Stimulated activated CD4-positive, alpha-beta T cell treated with anti-CD3 and anti-CD28 coated beads, Interleukin-12 subunit alpha, Interleukin-12 subunit beta, amount 100 ng/mL, for 4 hours (primary cell): ENCODE measurements at places on chromosomes 6 and 20.

GRCh38 chr20:50663095-50663821 is 28.1 kb downstream of the RIPOR3 start:
- no peak for DNase-seq

- DNase-seq = no peak
These were observed 19.8 kb downstream of the SIRPD start for GRCh38 chr20:1537731-1538058.

- no peak for DNase-seq
These were observed 466.5 kb upstream of the ARID1B start for GRCh38 chr6:156310701-156311100.

DNA sequence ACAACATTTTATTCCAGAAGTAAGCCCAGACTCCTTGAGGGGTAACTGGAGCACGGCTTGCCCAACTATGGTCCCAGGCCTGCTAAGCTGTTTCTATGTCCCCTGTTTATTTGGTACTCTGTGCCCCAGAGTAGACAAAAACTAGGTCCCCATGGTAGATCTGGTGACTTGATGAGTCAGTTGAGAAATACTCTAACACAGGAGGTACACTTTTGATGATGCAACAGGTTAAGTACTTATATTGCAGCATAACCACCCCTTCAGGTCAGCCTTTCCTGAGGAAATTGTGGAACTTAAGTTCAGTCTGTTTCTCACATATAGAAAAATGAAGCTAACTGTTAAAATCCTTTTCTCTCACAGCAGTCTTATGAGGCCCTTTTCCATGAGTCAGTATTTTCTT is 19.6 kb downstream of the TTPAL start:
- no peak for DNase-seq

DNA sequence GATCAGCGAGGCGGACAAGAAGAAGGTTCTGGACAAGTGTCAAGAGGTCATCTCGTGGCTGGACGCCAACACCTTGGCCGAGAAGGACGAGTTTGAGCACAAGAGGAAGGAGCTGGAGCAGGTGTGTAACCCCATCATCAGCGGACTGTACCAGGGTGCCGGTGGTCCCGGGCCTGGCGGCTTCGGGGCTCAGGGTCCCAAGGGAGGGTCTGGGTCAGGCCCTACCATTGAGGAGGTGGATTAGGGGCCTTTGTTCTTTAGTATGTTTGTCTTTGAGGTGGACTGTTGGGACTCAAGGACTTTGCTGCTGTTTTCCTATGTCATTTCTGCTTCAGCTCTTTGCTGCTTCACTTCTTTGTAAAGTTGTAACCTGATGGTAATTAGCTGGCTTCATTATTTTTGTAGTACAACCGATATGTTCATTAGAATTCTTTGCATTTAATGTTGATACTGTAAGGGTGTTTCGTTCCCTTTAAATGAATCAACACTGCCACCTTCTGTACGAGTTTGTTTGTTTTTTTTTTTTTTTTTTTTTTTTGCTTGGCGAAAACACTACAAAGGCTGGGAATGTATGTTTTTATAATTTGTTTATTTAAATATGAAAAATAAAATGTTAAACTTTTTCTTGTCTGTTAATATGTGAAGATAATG is 2.2 kb downstream of the HSPA1B start:
- no peak for DNase-seq

DNA sequence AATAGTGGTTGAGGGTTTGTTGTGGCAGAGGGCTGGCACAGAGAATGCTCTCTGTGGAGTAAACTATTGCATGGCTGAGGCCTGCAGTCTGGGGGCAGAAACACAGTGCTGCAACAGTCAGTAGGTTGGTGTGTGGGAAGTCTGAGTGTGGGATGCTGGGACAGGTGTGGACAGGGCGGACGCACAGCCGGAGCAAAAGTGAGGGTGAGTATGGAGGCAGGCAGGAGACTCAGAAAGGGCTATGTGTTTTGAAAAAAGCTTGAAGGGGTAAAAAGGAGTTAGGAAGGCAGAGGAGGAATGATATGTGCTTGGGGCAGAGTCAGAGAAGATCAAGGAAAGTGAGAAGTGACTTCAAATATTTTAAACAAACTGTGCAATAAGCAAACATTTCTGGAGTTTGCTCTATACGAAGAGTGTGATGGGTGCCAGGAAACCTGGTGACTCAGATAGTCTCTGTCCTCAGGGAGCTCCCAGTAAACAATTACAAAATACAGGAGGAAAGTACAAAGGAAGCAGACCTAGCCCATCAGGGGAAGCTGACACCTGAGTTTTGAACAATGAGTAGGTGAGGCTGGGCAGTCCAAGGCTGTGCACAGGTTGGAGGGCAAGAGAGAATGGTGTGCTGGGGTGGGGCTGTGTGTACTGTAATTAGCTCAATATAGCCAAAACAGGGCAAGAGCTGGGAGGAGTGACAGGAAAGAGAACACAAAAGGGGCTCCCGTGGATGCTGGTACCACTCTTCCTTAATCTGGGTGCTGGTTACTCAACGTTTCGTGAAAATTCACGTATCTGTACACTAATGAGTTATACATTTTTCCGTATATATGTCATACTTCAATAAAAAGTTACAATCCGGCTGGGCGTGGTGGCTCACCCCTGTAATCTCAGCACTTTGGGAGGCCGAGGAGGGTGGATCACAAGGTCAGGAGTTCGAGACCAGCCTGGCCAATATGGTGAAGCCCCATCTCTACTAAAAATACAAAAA is 55.2 kb downstream of the PIGU start:
- DNase-seq = no peak

DNA sequence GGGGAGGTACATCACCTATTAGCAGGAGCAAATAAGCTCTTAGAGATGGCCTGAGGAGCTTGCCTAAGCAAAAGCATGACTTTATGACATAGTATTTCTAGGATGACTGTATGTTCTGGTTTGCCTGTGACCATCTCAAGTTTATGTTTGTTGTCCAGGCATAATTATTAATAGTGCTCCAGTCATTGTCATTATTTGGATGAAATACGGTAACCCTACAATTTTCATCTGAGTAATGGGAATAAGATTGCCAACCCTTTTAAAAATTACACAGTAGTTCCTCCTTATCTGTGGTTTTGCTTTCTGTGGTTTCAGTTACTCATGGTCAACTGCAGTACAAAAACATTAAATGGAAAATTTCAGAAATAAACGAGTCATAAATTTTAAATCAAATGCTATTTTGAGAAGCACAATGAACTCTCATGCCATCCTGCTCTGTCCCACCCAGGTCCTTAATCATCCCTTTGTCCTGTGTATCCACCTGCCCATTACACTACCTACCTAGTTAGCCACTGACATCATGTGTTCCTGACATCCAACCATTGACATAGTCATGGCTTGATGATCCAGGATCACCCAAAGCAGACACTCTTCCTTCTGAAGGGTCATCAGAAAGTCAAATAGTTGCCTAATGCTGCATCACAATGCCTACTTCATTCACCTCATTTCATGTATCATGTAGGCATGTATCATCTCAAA is 27.0 kb upstream of the TFB1M start:
- DNase-seq = no peak

GRCh38 chr20:37745553-37745952 is 51.7 kb downstream of the CTNNBL1 start:
- no peak for DNase-seq

GRCh38 chr6:167647737-167648470 is 178.8 kb upstream of the AFDN start:
- DNase-seq = no peak
